ENCODE measurements at places on chromosomes 11 and 22.

DNA sequence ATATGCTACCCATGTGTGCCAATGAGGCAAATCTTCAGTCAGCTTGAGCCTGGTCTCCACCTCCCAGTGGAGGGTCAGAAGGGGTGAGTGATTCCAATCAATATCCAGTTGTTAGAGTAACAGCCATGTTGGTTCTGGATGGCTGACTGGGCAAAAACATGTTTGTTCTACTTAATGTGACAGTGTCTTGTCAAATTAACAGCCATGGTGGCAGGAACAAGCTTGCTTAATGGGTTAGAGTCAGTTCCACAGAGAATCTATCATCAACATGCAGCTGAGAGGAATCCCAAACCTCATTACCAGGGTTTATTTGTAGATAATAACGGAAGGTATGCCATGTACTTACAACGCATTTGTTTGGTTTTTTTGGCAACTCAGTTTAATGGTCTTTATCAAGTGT, 133.2 kb downstream of the SLC17A6 start:
- DNase-seq: no peak

GRCh38 chr11:10351765-10352641, 47.1 kb downstream of the ADM start:
- no peak for DNase-seq

- no peak for DNase-seq
These were observed 24.9 kb downstream of the EIF3F start for GRCh38 chr11:8011981-8012444.

DNA sequence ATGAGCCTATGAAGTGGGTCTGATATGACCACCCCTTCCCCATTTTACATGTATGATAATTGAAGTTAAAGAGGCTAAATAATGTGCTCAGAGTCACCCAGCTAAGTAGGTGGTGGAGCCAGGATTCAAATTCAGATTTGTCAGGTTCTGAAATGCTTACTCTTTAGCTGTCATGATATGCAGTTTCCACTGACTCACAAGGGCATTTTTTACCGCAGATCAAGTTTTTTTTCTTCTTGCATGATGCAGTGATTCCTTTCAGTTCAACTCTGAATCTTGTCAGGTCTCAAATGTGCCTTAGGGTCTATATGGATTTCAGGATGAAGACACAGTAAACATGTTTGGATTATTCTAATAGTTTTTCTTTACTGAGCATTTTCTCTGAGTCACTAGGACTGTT, 12.6 kb upstream of the TRIM44 start:
- DNase-seq: no peak

GRCh38 chr11:134506046-134506445, 94.0 kb upstream of the B3GAT1 start:
- no peak for DNase-seq

- DNase-seq: no peak
These were observed 72.1 kb upstream of the KCNQ1OT1 start for GRCh38 chr11:2771758-2772466.

DNA sequence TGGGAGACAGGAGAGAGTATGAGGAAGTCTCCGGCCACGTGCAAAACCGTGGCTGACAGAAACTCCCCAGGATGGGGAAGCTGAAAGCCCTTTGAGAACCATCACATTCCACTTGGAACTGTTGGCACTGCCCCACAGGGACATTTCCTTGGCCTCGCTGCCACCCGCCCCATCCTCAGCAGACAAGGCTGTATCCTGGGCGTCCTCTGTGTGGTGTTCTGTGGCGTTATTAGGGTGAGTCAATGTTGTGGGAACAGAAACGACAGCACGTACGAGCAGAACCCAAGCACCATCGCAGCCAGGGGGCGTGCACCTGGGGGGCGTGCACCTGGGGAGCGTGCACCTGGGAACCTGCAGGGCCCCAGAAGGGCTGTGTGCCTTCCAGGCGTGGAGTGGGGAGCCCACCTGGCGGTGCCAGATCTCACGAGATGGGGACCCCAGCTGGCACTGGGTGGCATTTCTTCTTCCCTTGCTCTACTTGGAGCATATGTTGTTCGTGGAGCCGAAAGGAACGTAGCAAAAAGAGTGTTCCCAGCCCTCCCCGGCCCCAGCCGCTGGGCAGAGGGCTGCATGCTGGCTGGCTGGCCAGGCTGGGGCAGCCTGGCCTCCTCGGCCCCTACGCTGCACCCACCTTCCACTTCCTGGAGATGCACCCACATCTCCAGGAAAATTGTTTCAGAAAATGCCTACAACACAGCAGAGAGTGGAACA, 35.4 kb downstream of the NFAM1 start:
- DNase-seq: no peak

GRCh38 chr11:102974552-102975280, 19.2 kb upstream of the MMP13 start:
- DNase-seq: no peak

DNA sequence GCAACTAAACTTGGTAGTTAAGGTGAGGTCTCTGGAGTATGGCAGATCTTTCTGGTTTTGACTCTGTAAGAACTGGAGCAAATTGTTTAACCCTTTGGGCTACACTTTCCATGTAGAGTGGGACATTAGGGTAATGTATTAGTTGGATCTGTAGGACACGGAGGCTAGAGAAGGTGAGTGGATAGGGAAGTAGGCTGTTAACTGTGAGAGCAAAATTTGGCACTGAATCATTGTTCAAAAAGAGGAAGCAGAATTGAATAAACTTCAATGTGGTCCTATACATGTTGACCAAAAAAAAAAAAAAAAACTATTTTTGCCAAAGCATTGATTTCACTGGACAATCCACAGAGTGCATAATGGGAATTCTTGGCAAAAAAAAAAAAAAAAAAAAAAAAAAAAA, 370.2 kb upstream of the CHORDC1 start:
- DNase-seq: no peak

DNA sequence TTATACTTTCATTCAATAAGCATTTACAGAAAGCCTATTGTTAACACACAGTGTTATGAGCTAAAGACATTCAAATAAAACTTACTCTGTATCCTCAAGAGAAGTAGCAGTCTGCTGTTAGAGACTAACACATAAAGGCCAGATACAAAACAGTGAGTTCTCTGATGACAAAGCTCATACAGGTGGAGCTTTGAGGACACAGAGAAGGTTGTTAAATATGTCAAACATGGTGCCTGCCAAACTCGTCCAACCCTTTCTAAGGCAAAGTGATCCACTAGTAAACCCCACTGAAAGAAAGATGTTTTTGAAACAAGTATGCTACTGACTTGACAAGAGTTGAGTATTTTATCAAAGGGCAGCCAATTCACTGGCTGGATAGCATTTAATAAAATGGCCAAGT, 70.1 kb downstream of the C2CD3 start:
- no peak for DNase-seq

DNA sequence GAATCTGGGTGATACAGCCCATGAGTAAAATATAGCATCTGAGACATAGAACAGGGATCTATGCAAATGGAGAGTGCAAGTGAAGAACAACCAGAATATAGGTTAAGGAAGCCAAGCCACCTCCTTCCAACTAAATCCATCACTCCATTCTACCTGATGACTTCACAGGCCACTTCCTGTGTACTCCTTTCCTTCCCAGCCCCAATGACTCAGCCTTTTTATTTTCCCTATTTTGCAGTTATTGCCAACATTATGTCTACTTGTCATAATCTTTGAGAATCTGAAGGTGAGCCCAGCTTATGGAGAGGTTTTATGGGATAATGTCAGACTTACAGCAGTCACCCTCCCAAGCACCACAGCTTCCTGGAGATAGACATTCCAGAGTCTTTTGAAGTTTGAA, 1.4 kb upstream of the OR52M1 start:
- no peak for DNase-seq

GRCh38 chr22:20904008-20904979, 12.9 kb upstream of the CRKL start:
- no peak for DNase-seq

DNA sequence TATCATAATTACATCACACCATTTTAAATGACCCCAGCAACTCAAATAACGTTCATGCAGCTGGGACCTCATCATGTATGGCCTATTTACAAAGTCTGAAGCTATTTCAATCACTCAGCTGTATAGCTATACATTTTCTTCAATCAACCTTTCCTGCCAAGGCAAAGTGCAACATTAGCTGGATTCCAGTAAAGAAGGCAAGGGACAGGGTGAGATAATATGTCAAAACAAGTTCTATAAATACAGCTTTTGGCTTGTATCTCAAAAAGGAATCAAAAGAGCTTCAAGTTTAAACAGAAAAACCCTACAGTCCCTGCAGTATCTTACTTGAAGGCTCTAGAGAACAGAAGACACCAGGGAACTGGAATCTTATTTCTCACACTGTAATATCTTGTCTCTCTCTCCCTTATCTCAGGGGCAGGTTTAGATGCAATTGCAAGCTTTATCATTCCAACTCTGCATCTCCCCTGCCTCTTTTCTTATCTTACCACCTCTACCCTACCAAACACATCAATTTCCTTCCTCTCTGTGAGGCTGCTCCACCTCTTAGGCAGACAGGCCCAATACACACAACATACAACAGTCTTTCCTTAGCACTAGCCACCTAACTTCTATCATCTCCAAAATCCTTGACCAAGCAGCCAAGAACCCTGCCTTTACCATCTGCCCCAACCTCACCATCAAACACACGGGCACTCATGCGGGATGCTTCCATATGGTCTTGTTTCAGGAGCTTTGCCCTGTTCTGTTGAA, 34.5 kb downstream of the CELF1 start:
- DNase-seq: no peak

DNA sequence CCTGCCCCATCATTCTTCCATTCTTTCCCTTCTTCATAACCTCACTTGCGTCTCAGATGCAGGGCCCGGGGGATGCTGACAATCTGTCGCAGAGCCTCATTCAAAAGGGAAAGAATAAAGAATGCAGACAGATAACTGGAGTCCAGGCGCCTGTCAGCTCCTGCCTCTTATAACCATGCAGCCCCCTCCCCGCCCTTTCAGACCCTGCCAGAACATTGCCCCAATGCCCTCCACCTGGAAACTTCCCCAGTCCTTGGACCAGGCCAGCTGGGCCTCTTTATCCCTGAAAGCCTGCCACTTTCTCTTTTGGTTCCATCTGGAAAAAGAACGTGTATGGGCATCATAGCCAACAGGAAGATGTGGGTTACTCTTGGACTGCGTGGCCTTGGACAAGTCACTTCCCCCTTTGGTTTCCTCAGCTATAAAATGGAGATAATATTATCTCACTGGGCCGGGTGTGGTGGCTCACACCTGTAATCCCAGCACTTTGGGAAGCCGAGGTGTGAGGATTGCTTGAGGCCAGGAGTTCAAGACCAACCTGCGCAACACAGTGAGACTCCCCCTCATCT, 2.1 kb upstream of the TCF20 start:
- DNase-seq: no peak

DNA sequence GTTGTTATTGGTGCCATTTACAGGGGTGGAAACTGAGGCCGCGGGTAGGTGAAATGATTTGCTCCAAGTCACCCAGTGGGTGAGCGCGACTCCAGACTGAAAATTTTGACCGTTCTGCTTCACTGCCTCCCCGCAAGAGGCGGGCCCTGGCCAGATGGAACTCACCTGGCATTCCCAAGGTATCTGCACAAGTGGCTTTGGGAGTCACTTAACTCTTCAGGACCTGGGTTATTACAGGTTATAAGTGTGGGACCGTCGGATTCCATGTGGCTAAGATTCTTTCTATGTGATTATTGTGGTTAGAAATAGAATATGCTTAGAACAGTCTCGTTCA, 598 bp downstream of the CABIN1 start:
- DNase-seq: no peak

DNA sequence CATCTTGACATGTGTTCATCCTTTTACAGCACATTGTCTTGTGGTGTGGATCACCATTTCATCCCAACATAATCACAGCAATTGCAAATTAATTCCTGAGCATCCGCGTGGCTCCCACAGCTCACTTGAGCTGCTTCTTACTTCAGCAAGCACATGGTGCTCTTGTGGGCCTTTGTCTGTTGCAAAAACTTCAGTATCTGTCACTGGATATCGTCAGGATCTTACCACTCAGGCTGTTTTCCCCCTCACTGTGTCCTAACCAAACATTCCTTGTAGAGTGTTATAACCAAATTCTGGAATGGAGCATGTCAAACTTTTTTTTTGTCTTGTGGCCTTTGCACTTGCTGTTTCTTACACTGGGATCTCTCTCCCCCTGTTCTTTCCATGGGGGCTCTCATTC, 683.1 kb upstream of the ARHGAP42 start:
- no peak for DNase-seq

GRCh38 chr11:45959851-45960250, 37.4 kb downstream of the LARGE2 start:
- no peak for DNase-seq

DNA sequence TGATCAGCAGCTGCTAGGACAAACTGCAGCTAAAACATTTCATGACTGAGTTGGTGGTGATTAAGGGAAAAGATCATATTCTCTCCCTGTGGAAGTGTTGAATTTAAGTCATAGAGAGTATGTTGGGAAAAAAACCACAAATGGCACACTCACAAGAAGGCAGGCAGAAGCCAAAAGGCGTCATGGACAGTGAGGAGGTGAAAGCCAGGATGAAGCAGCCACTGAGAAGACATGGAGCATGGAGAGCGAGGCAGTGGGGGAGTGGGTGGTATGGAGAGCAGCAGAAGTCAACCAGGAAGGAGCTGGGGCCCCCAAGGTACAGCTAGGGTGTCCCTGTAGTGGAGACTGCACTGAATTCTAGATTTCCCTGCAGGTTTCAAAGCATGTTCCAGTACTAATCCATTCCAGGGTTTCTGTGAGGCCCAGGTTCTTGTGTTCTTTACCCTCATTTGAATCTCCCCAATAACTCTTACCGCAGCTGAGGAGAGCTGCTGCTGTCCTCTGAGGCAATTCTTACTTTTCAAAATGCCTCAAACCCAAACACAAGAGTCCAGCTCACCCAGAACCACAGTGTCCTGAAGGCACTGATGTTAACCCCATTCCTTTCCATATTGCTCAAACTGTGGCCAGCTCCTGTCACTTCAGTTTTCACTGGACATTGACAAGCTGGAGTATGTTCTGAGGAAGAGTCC, 191.8 kb upstream of the E2F8 start:
- DNase-seq: no peak

DNA sequence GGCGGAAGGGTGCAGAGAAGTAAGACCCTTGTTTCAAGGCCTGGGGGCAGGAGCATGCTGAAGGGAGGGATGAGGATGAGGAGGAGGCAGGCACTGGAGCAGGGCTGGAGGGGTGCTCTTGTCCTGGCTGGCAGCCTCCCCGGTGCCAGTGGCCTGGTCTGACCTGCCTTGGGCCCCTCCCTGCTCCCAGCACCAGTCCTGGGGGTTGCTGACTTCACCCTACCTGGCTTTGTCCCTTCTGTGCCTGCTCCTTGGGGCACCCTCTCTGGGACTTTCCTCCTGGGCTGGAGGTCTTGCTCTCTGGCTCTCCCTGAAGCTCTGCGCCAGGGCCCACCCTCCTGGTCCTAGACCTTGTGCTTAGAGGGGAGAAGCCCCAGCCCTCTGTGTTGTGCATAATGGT, 4.7 kb upstream of the FLRT1 start:
- DNase-seq: no peak

DNA sequence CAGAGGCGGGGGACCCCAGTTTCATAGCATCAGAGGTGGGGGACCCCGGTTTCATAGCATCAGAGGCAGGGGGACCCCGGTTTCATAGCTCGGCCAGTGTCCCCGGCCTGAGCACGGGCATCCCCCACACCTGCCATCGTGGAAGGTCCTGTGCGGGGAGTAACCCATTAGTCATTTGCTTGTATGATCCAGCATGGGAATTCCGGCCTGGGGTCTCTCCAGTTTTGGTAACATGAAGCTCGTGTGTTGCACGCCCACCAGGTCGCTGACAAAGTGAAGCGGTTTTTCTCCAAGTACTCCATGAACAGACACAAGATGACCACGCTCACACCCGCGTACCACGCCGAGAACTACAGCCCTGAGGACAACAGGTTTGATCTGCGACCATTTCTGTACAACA, 29.0 kb upstream of the KRTAP5-7 start:
- no peak for DNase-seq

GRCh38 chr11:68460741-68461574, at the start of gene PPP6R3:
Gene PPP6R3, plus strand, starts transcription at chr11:68460752. Its CDS starts 76,913 bp downstream, at chr11:68537665.
- DNase-seq: no peak

All from stimulated activated CD4-positive, alpha-beta T cell treated with anti-CD3 and anti-CD28 coated beads, Interleukin-15, amount 100 ng/mL, for 1 hour (primary cell).